ENCODE measurements at places on chromosomes 7 and 10.

DNA sequence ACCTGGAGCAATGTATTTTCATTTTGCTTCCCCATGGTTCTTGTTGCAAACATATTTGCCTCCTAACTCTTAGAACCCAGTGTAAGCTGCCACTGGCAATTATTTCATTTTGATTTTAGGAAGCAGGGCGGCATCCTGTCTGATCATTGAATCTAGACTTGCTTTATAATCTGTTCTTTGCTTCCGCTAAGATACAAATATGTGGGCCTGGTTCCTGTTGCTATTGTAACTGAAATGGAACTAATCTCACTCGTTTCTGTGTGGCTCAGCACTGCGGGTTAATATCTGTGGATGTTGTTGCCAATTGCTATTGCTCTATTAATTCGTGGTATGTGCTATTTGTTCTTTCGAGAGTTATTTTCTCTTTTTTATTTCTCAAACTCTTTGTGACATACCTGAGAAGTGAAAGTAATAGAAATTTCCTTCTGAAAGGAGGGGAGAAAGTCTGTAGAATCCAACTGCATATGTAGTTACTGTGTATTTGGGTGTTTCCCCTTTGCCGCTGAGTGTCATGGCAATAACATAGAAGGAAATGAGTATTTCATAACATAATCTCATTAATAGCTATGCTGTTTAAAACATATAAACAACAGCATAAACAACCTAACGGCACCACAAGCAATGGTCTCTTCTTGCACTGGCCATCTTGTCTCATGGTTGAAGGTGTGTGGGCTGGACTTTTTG lies 62.4 kb downstream of the FZD1 start:
- DNase-seq = no peak

GRCh38 chr10:118595598-118596425 lies at the start of gene PRLHR:
PRLHR (minus strand) TSS chr10:118595648; CDS start chr10:118595244, 404 bp downstream.
- DNase-seq = peak; percentile 27

DNA sequence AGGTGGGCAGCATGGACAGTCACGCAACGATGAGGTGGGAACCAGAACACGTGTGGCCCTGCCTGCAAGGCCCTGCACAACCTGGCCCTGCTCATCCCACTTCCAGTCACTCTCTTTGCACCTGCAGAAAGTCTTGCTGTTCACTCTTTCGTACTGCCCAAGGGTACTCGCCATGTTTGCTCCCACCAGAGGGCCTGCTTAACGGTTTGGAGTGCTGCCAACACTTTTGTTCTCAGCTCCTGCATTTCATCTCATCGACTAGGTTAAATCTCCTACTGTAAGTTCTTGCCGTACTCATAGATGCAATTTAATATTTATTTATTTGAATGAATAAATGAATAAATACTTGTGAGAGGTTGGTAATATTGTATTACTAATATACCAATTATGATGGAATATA lies 315.3 kb downstream of the SDK1 start:
- no peak for DNase-seq

- DNase-seq = no peak
These were observed 10.5 kb upstream of the UNC5B start for GRCh38 chr10:71201849-71202248.

DNA sequence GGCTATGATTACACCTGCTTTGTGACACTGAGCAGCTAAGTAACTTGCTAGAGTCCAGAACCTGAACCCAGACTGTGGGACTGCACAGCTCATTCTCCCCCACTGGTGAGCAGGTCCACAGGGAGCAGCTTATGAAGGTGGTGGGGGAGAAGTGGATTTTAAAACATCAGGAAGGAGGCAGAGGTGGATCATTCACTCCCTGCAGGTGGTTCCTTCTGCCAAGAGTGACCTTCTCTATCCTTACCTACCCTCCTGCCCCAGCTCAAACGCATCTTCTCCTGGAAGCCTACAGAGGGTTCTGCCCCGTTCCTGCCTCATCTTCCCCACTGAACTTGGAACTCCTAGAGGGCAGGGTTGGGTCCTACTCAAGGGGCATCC lies 539 bp upstream of the FAM241B start:
- no peak for DNase-seq

All from fibroblast of upper back skin (primary cell).